ENCODE measurements at places on chromosomes 4 and X.

GRCh38 chrX:76453737-76454406 is 26.4 kb downstream of the MAGEE1 start:
- H3K36me3 ChIP-seq: no peaks in the 10 kb centered on the region
- no peak for DNase-seq
- no peak overlapping the region for H3K4me3 ChIP-seq

GRCh38 chr4:52619591-52619931 is 39.5 kb downstream of the USP46 start:
- peaks cover 18% of the 10 kb centered on the region for H3K4me1 ChIP-seq
- no peak for DNase-seq
- no peak overlapping the region for H3K27ac ChIP-seq
- peaks cover 7% of the 10 kb centered on the region for H3K36me3 ChIP-seq
- H3K27me3 ChIP-seq: no peaks in the 10 kb centered on the region
- no peak overlapping the region for H3K4me3 ChIP-seq

GRCh38 chr4:152032722-152033131 is 271.9 kb upstream of the GATB start:
- H3K27ac ChIP-seq: no peak overlapping the region
- no peak overlapping the region for H3K4me3 ChIP-seq
- no peak for DNase-seq
- peaks cover 4% of the 10 kb centered on the region for H3K27me3 ChIP-seq
- H3K36me3 ChIP-seq: peaks cover 5% of the 10 kb centered on the region

DNA sequence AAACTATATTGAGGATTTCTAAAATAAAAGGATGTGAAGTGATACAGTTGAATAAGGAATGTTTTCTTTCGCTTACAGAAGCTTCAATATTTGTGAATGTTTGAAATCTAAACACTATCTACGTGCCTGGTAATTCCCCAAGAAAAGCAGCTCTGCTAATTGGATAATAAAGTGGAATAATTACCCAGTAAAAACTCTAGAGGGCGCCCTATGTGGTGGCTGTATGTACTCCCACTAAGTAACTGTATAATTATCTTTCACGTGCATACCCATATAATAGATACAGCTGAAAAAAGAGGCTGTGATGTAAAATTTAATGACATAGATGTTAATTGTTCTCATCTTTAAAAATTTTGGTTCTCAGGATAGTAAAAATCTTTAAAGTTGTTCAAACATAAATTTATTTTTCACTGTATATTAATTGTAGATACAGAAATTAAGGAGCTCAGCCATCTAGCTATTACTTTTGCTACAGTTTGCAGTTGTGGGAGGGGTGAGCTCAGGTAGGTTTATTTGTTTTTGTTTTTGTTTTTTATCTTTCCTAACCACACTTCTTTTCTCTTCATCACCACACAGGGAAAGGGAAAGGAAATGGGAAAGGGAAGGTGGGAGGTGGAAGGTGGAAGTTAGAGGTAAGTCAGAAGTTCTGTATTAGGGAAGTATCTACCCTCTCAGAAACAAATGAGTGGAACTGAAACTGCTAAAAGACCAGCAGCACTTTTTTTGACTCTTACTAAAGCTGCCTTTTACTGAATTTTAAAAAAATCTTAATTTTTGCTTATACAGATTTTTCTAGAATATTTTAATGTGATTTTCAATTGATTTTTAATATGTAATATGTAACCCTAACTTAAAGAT is 151.7 kb upstream of the RPS6KA6 start:
- H3K4me1 ChIP-seq: no peaks in the 10 kb centered on the region
- H3K27ac ChIP-seq: no peak overlapping the region
- no peak overlapping the region for H3K4me3 ChIP-seq

GRCh38 chr4:94357624-94358023 is 15.0 kb upstream of the HPGDS start:
- no peaks in the 10 kb centered on the region for H3K36me3 ChIP-seq
- no peak overlapping the region for H3K4me3 ChIP-seq
- H3K4me1 ChIP-seq: no peaks in the 10 kb centered on the region
- DNase-seq: no peak
- no peaks in the 10 kb centered on the region for H3K27me3 ChIP-seq

DNA sequence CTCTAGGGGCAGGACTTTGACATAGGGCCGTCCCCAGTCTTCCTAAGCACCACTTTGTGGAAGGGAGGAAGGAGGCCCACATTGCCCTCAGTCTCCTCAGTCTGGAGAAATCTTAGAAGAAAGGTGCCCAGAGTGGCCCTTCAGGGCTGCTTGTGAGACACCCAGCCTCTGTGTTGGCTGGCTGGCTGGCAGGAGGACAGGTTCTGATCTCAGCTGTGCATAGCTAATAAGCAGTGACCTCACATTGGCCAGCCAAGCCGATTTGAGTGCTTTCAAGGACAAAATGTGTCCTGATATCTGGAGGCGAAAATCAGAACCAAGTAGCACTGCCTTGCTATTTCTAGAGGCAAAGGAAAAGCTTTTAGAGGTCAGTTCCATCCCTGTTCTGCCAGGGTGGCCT is 211.5 kb downstream of the BCOR start:
- H3K27me3 ChIP-seq: peaks cover 3% of the 10 kb centered on the region
- H3K4me3 ChIP-seq: no peak overlapping the region
- no peak for DNase-seq
- H3K36me3 ChIP-seq: no peaks in the 10 kb centered on the region
